ENCODE measurements at places on chromosomes 5 and 9. TPM values are rescaled to one million over a fixed set of nuclear protein-coding genes. Genes with fewer than 3 reads are reported as not detected.

GPR21 gene
- polyA plus RNA-seq = 0.35 TPM

EXOSC3 gene
- polyA plus RNA-seq = 29.1 TPM

RASGRF2 gene
- polyA plus RNA-seq = 19.5 TPM

ACTBL2 gene
- 0.45 TPM for polyA plus RNA-seq

TMEM174 gene
- not detected for polyA plus RNA-seq

CCDC171 gene
- polyA plus RNA-seq = 0.72 TPM

PCDHGB6 gene
- 3.3 TPM for polyA plus RNA-seq

TUBB4B gene
- polyA plus RNA-seq = 223 TPM

DNA sequence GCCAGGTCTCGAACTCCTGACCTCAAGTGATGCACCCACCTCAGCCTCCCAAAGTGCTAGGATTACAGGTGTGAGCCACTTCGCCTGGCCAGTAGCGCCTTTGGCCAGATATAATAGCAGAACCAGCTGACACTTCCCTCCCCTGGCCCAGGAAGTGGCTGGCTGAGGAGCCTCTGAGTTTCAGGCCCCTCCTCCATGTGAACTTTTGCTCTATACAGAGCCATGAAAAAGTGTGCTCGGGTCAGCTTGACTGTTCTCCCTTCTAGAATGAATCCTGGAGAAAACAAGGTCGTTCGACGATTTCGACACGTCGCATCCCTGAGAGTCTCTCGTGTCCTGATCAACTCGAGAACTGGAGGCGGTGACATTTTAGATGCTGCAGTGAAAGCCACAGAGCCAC is 8.6 kb upstream of the ZDHHC12 start:
- DNase-seq = no peak

DNA sequence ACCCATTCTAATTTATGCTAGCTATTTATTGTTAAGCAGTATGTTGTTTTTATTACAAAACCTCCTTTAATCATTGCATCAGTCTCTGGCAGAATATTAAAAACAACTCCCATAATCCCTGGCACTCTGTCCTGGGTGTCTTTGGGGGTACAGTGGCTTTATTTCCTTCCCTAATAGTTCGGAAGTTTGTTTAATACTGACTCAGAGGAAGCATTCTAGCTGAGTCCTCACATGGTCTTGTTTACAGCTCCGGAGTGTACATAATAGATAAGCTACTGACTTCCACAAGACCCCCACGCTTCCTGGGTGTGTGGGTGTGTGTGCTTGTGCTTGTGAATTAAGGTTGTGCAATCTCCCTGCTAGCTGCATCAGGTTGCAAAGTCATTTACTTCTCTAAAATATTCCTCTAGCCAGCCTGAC is 149.8 kb upstream of the CDKN2B start:
- DNase-seq = no peak

DNA sequence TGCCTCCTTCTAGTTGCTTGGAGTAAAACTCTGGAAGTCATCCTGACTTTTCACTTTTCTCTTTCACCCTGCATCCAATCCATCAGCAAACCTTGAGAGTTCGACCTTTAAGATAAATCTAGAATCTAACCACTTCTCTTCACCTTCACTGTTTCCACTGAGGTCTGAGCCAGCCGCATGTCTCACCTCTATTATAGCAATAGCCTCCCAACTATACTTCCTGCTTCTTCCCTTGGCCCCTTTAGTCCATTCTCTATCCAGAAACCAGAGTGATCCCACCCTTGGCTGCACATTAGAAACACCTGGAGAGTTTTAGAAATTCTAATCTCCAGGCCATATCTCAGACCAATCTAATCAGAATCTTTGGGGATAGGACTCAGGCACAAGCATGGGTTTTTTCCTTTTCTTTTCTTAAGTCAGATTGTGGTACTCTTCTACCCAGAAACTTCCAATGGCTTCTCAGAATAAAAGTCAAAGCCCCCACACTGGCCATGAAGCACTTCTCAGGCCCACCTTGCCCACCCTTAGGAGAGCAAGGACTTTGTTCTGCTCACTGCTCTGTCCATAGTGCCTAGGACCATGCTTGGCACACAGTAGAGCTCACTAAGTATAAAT is 33.1 kb downstream of the MFAP3 start:
- no peak for DNase-seq

DNA sequence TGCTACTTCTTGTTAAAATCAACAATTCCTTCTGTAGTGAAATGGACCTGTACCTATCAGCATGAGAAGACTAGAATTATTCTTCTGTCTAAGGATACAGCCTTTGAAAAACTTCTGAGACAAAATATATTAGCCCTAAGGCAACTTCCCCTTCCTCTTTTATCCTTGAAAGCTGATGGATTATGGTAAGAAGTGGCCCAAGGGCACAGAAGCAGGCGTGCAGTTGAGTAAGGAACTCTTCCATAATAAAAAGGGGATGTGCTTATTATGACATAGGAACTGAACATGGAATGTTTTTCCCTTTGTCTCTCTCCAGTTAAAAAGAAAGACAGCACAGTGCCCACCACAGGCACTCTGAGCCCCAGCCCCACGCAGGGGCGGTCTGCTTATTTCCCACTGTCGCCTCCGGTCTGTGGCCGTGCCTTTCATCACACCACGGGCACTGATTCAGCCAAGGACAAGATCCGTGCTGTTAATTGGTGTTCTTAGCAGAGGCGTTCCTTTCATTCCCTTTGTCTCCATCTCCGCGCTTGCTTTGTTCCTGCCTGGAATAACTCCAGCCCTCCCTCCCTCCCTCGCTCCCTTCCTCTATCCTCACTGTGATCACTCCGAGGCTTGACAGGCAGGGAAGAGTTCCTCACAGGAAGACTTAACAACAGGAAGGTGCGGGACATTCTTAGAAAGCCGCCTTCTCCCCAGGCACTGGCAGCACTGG is 135.9 kb upstream of the OTULINL start:
- DNase-seq = no peak

DNA sequence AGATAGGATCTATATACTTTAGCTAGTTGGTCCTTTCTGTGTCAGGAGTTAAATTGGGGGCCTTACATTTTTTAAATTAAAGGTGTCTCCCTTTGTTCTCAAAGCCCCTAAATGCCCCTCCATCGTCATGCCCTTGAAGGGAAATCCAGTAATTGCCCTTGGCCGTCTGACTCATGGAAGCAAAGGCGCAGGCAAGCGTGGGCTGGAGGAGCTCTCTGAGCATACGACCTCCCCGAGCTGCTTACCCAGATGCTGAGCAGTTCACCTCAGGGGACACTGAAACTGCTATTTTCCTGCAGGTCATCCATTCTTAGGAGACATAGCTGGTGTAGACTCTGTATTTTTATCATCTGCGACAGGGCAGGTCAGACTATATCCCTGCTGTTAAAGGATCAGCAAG is 23.0 kb downstream of the PCSK1 start:
- DNase-seq = no peak

DNA sequence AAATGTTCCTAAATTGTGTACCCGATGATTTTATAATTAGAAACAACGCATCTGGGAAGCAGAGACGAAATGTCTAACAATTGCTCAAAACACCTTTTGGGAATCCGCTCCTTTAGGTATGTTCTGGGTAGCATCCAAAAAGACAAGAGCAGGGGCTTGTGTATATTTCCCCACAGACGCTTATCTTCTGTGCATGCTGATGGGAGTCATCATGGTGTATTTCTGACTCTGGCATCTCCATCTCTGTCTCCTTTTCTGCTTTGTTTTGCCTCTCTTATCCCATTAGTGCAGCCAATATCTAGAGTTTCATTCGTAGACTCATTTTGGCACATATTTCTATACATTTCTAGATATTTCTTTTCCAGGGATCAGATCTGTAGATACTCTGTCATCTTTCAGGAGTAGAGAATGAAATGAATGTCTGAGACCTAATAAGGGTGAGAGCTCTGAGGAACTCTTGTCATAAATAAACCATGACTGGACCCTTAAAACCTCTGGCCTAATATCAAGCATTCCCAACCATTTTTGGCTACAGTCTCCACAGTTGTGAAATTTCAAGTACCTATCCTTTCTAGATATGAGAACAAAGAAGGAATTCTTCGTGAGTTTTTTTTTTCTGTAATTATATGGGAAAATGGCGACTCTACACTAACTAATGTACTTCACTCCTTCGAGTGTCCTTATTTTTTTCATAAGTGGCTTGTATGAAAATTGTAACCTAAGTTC is 508.2 kb downstream of the ACTL7B start:
- DNase-seq = no peak

DNA sequence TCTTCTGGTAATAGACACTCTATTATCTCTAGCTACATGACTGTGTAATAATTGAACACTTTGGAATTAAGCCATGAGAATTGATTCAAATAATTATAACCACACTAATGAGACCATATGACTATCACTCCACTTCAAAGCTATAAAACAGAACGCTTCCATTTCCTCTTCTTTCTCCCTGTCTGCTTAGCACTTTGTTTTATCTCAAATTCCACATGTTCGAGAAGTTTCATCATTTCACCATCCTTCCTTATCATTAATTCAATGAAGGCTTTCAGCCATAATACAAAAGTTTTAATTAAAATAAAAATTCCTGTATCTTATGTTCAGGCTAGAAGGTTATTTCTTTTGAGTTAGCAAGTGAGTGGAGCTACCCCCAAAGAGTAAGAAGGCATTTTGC is 7.4 kb upstream of the DCTN4 start:
- no peak for DNase-seq

GRCh38 chr9:36690412-36691168 is 117.9 kb downstream of the MELK start:
- no peak for DNase-seq

GRCh38 chr9:68562461-68562860 is 21.8 kb upstream of the TMEM252 start:
- DNase-seq = no peak

DNA sequence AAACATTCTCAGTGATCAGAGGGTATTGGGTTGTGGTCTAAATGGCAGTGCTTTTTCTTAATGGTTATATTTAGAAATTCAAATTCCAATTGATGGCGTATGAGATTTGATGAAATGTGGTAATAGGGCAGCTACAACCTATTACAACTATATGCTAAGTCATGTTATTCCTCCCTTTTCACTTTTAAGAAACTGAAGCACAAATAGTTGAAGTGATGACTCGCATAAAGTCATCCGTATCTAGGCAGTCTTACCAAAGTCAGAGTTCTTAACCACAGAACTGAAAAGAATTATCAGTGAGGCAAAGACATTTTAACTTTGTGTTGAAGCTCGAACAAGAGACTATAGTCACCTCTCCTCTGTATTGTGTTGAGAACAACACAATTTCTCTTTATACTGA is 28.2 kb downstream of the C9orf152 start:
- DNase-seq = peak; percentile 38

DNA sequence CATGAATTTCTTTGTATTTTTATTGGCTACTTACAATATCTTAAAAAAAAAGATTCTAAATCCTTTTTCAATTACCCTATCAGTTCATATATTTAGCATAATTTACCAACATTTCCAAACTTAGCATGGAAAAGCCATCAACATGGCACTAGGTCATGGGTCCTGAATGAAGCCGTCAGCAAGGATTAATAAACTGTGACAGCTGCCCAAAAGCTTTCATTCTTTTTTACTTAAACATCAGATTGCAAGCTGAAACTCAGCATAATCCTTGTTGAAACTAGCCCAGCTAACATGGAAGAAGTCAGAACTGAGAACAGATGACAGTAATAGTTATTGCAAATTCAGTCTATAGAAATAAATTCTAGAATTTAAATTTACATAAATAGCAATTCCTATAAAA is 209.8 kb downstream of the ADAMTS6 start:
- DNase-seq = no peak

GRCh38 chr5:116626945-116627679 is 52.5 kb upstream of the SEMA6A start:
- DNase-seq = no peak

- DNase-seq = no peak
Measured at GRCh38 chr5:139808481-139809330, 13.1 kb downstream of the PSD2 start.

DNA sequence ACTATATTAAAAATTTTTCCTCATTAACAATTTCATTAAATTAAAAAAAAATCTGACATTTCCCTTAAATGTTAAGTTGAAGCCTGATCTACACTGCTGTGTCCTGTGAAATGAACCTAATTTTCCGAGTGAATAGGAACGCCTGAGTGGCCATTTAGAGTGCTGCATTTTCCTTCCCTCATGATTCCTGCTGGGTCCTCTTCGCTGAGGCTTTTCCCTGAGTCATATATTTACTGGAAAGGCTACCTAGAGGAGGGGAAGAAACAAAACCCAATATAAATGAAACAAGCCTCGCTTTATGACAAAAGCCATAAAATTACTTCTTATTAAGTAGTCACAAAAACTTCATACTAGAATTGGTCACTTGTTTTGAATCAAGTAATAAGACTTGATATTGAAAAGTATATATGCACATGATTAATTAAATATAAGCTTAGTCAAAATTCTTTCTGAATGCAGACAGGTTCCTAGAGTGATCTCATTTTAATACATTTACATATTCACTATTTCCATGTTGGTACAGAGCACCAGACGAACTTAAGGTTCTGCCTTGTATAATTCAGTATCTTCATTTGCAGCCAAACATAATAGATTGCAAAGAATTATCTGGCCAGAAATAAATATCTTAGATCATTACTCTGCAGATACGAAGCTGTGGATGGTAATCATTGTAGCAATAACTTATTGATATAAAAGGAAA is 6.3 kb upstream of the ISCA1 start:
- DNase-seq = no peak

DNA sequence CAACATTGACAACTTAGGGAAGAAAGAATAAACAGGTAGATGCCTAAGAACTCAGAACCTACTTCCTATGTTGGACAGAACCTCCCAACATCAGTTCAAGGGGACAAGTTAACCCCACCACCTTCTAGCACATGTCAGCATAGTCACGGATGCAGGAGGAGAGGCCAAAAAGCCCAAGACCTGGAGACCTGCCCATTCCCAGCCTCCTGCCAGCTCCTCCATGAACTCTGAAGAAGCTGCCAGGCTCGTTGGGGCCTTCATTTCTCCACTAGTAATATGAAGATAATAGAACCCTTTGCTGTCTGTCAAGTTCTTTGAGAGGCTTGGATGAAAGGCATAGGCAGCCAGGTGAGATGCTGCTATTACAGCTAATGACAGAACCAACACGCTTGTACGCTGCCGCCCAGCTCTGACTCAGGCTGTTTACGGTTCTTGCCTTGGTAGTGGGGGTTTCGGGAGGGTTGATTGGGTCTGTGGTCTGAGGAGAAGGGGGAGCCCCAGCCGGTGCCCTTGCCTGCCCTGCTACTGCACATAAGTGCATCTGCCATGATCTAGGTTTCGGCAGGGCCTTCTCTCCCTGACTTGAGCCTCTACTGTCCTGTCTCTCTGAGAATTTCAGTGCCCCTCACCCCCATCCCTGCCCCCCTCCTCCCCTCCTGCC is 82.2 kb downstream of the NRG2 start:
- DNase-seq = no peak

GRCh38 chr5:141326088-141326854 is 4.0 kb upstream of the PCDHGA1 start:
- DNase-seq = peak; percentile 49

All from AG04450 (cell line).